Muscle of arm (tissue), 14 donors: ENCODE measurements at places on chromosomes 1 and 21. TPM values are rescaled to one million over a fixed set of nuclear protein-coding genes. Genes with fewer than 3 reads are reported as not detected.

IFFO2 gene
- polyA plus RNA-seq, result 17.6 TPM

PDC gene
- polyA plus RNA-seq, result 0.17 TPM

DNA sequence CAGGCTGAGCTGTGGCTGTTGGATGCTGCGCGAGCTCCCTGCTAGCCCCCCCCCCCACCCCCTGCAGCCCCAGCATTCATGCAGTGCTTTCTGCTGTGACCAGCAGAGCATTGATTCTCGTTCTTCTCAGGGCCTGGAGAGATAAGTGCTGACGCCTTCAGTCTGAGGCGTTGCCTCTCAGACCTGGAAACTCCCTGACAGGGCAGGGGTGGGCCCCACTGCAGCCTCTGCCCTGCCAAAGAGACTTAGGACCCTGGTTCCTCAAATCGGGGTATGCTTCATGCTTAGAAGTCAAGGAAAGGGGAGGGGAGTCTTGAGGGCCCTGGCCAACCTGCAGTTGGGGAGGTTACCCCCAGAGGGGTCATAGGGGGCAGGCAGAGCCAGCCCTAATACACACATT is 38.5 kb downstream of the PTPRF start:
- DNase-seq, result no peak

DNA sequence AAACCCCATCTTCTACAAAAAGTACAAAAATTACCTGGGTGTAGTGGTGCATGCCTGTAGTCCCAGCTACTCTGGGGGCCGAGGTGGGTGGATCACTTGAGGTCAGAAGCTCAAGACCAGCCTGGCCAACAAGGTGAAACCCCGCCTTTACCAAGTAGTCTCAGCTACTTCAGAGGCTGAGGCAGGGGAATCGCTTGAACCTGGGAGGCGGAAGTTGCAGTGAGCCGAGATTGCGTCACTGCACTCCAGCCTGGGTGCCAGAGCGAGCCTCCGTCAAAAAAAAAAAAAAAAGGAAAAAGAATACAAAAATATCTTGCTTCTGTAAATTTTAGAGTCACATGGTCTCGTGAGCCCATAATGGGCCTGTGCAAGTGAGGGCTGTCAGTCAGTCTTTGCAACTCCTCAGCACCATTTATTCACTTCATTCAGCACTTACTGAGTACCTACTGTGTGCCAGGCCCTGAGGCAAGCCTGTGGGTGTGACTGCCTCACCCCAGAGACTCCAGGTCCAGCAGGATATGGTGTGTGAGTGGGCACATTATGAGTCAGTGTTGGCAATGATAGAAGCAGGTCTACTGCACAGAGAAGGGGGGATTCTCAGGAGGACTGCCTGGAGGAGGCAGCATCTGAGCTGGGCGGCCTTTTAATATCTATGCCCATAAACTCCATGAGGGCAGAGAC is 46.8 kb upstream of the TARDBP start:
- no peak for DNase-seq

- peak; percentile 45 for DNase-seq
Observed at GRCh38 chr1:180912211-180912800, 391 bp upstream of the KIAA1614 start.

- no peak for DNase-seq
Observed at GRCh38 chr1:25443030-25443699, 12.5 kb downstream of the MACO1 start.

NEXN gene
- 257 TPM for polyA plus RNA-seq

DNA sequence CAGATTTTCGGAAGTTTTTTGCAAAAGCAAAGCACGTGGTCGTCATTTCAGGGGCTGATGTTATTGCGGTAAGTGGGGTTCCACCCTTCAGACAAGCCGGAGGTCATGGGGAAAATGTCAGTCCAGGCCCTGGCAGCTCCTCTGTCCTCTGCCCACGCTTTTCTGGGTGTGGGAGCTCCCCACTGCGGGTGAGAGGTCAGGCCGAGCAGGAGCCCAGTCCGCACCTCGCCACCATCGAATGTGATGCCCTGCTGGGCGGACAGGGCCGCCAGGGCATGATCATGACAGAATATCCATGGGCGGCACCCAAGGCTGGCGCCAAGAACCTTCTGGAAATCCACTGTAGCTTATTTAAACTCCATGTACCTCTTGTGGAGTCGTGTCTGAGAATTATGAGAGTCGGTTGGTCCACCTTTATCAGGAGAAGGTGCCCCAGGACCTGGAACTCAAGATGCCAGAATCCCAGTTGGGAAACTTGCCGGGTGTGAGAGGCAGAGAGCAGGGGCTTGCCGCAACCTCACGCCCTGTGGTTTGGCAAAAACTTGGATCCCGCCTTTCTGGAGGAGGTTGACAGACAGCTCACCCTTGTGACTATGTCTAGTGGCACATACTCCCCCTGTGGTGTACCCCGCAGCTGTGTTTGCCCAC is 6.9 kb downstream of the DIRAS3 start:
- no peak for DNase-seq

DNA sequence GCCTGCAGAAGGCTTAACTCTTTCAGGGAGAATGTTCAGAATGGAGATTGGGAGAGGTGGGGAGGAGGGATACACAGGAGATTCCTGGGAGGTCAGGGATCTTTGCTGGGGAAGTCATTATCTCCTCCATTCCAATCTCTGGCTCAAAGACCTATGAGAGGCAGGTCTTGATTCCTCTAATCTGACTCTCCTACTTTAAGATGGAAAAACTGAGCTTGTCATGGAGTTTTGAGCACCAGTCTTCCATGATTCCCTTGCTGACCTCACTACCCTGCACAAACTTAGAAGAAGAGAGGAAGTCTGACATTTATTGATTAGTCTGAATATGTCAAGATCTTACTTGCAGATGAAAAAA is 41.5 kb upstream of the SYNC start:
- DNase-seq, result no peak

- peak; percentile 43 for DNase-seq
Observed at GRCh38 chr1:217135569-217135915, 412.3 kb upstream of the ESRRG start.

DNA sequence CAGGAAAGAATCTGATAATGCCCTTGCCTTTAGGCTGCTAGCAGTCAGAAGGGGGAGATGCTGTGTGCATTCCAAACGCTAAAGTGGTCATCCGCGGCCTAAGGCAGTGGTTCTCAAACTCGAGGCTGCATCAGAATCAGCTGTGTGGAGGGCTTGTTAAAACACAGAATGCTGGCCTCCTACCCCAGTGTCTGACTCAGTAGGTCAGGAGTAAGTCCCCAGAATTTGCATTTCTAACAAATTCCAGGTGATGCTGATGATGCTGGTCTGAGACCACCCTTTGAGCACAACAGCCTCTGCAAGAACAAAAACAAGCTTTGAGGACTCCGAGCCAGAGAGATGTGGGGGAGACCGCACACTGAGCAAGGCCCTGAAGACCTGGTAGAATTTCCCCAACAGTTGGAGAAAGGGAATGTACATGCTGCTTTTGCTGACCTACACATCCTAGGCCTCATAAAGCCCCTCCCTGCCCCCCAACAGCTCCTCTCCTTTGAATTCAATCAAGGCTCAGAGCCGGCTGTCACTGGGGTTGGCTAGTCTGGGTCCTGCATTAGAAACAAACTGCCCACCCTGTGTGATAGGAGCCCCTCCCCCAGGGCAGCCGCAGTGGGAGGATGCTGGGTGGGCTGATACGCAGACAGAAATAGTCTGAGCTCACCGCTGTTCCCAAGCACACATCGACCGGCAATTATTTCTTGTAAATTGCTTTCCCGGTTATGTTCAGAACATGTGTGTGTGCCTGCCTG is 27.1 kb downstream of the SHISAL2A start:
- no peak for DNase-seq

SMAP2 gene
- not detected for polyA plus RNA-seq

GRCh38 chr1:94541246-94542087 is at the start of gene F3:
Gene F3, minus strand, starts transcription at chr1:94541759. Its CDS starts 123 bp downstream, at chr1:94541636.
- peak; percentile 76 for DNase-seq

- DNase-seq, result no peak
Observed at GRCh38 chr1:103266036-103266435, 157.7 kb upstream of the COL11A1 start.

- no peak for DNase-seq
Observed at GRCh38 chr1:98078596-98078995, 157.8 kb upstream of the DPYD start.

GRCh38 chr21:44845418-44846223 is 27.8 kb upstream of the SUMO3 start:
- DNase-seq, result peak; percentile 41

DNA sequence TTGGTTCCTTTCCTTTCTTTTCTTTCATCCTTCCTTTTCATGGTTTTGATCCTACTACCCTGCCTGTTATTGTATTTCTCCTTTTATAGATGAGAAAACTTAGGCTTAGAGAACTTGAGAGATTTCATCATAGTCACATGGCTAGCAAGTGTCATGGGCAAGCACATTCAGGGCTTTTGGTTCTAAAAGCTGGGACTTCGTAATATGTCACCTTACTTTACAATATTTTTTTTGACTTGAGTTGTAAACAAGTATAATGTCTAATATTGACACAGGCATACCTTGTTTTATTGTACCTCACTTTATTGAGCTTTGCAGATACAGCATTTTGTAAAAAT is 70.7 kb downstream of the MTR start:
- no peak for DNase-seq

DNA sequence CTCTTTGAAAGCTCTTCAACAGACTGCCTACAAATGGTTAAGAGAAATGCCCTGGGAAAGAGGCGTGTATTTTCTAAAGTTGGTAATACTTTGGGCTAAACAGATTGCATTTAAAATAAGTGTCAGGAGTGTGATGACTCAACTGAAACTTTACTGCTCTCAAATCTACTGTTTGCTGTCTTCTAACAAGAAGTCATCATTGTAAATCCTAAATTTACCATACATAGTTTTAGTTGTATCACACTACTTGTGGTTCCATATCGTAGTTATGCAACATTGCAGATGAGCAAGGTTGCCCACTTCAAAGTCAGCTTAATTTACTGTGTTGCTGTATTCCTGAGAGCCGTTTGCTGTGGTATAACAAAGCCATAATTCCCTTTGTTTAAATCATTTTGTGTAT is 59.6 kb downstream of the RGS21 start:
- no peak for DNase-seq

DNA sequence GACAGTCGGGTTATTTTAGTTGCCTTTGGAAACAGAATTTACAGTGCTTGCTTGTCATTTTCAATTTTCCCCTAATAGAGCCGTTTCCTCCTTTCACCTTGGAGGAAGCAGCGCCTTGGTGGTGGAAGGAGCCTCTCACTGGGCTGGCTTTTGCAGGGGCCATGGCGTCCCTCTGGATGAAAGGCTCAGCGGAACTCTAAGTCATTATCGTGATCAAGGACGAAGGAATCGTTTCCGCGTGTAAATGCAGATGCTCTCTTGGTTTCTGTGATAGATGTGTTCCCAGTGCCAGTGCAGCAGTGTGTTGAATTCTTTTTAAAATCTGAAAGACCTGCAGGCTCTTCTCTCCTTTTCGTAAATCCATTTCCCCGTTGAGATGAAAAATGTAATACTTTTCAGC is 126.2 kb upstream of the LMO4 start:
- no peak for DNase-seq

DNA sequence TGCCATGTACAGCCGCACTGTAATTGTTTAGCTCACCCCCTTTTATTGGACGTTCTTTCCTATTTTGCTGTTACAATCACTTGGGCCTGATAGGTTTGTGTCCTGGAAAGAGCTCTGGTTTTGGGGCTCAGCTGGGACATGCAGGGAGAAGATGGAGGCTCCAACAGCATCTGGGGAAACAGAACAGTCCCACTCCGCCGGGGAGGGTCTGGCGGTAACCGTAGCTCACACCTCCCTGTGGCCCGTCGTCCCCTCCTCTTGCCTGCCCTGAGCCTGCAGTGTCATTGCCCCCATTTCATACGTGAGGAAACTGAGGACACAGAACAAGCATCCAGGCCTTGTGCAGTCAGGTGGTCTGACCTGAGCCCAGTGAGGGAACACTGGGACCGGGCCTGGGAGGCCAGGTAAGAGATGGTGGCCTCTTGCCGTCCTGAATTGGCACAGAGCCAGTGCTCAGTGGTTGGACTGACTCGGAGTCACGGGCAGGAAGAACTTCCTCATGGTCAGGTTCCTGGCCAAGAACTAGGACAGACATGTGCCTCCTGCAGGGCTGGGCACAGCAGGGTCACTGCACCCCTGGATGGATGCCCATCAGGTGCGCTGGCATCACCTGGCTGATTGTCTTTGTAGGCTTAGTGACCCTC is 41.8 kb downstream of the S100B start:
- no peak for DNase-seq

GRCh38 chr1:7684132-7684531 is 87.0 kb upstream of the VAMP3 start:
- no peak for DNase-seq

DNA sequence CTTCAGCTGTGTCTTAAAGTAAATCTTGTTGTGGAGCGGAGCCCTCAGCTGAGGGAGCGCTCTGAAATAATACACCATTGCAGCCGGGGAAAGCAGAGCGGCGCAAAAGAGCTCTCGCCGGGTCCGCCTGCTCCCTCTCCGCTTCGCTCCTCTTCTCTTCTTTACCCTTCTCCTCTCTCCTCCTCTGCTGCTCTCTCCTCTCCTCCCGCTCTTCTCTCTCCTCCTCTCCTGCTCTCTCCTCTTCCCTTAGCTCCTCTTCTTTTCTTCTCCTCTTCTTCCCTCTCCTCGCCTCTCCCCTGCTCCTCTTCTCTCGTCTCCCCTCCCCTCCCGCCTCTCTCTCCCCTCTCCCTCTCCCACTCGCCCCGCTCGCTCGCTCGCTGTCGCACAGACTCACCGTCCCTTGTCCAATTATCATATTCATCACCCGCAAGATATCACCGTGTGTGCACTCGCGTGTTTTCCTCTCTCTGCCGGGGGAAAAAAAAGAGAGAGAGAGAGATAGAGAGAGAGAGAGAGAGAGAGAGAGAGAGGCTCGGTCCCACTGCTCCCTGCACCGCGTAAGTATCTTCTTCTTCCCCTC is at the start of gene PROX1:
PROX1 (plus strand) TSS at position 47 of the 580 bp plus-strand sequence. CDS start 8,563 bp downstream, outside the sequence.
- peak; percentile 92 for DNase-seq

CD1C gene
- polyA plus RNA-seq, result 0.79 TPM

GRCh38 chr1:40981691-40982448 is 2.4 kb downstream of the CTPS1 start:
- DNase-seq, result no peak

- no peak for DNase-seq
Observed at GRCh38 chr1:162228586-162228985, 148.1 kb downstream of the SPATA46 start.

DNA sequence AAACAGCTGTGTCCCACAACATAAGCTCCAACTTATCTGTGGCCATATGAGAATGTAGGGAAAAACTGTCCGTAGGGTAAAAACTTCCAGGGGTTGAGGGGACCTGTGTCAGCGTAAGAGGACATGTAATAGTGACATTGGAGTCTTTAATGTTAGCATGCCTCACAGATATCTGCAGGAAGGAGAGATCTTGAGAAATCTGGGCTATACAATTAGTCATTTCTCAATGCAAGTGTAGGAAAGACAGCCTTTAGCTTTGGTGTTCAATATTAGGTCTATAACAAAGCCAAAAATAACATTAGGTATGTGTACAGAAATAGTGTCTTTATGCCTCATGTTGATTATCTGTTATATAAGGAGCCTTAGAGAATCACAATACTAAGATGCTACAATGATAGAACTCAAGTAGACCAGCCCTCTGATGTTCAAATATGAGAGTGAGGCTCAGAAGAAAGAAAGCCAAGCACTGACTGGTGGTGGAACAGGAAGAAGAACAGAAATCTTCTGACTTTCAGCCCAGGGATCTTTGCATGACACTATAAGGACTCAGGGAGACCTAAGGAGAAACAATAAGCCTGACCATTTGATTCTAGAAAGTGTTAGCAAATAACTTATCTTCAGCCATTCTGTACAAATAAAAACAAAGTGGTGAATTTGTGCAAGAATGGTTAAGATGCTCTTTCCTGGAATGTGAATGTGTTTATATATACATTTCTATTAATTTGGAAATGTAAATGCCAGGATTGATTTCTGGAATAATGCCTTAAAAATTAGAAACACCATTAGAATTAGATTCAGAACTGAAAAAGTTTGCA is 152.6 kb downstream of the ZC3H11B start:
- no peak for DNase-seq

SOAT1 gene
- polyA plus RNA-seq, result 9.4 TPM

GPR37L1 gene
- polyA plus RNA-seq, result 0.08 TPM
